ENCODE measurements at places on chromosomes 11 and 22.

GRCh38 chr22:32469799-32470212, 4.8 kb upstream of the FBXO7 start:
- DNase-seq, result peak; percentile 35

- no peak for DNase-seq
Measured at GRCh38 chr11:28659716-28660348, 551.6 kb downstream of the METTL15 start.

DNA sequence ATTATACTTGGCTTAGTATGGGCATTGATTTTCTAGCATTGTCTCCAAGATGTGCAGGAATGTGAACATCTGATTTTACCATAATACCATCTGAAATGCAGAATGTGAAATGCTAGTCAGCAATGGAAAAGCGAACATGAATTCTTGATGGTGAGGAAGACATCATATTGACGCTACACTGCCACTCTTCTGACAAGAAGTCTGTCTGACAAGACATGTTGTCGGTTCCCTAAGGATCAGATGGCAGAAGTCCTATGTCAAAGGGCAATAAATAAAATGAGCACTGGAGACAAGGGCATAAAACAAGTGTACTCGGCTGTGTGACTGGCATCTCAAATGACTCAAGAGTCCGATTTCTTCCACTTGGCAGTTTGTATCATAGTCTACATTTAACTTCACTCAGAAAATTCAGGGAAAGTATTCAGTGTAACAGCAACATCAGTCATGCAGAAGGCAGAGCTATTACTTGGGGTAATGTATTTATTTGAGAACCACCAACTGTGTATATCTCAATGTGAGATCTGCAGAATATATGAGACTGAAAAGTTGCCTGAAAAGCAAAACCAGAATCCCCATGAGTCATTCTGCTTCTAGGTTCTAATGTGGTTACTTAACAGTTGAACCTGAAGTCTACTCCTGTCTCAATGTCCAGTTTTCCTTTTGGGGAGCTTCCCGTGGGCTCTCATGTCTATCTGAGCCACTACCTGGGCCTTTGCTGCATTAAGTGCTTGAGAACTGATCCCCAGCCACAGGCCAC, 51.5 kb downstream of the SLC17A6 start:
- DNase-seq, result peak; percentile 11

DNA sequence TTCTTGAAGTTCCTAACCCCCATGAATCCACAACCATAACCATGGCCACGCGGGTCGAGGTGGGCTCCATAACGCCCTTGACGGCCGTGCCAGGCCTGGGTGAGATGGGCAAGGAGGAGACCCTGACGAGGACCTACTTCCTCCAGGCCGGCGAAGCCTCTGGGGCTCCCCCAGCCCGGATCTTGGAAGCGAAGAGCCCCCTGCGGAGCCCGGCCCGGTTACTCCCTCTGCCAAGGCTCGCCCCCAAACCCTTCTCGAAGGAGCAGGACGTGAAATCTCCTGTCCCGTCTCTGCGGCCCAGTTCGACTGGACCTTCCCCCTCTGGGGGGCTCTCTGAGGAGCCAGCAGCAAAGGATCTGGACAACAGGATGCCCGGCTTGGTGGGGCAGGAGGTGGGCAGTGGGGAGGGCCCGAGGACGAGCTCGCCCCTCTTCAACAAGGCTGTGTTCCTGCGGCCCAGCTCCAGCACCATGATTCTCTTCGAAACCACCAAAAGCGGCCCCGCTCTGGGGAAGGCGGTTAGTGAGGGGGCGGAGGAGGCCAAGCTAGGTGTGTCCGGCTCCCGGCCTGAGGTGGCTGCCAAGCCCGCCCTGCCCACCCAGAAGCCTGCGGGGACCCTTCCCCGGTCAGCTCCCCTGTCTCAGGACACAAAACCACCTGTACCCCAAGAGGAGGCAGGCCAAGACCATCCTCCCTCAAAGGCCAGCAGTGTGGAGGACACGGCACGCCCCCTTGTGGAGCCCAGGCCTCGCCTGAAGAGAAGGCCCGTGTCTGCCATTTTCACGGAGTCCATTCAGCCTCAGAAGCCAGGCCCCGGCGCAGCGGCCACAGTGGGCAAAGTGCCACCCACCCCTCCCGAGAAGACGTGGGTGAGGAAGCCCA, 75.7 kb downstream of the KIAA1671 start:
- no peak for DNase-seq

DNA sequence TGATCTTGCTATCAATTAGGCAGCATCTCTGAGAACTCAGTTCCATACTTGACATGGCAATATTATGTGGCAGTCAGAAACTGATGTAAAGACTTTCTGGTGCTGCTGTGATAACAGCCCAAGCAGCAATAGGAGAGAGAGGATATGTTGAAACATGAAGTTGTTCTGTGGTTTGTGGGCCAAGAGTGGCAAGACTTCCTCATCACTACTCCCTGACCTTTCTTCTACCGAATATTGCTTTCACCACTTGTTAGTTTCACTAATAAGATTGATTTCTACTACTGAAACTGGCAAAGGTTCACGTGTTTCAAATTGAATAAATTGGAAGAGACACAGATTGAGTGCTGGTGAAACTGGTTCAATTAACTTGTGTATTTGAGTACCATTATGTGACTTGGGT, 852.6 kb upstream of the RAG2 start:
- DNase-seq, result no peak
